ENCODE measurements at places on chromosomes 1 and 21.

GRCh38 chr1:170126696-170127095 lies 19.1 kb upstream of the NTMT2 start:
- no peak for DNase-seq

DNA sequence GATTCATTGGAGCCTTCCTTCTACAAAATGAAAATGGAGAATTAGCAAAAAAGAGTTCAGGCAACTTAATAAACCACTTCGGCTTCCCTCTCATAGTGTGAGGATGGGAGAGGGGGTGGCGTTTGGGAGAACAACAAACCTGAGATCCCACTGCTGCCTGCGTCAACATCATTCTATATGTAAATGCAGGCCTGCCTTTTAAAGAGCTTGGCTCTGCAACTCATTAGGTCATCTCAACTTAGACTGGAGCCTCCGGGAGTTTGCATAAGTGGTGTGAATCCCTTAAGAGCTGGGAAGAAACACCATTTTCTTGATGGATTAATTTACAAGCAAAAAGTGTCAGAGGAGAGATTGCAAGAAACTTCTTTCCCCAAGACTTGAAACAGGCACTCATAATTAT lies 127.6 kb upstream of the DAB1 start:
- no peak for DNase-seq

GRCh38 chr1:184555665-184556641 lies 169.1 kb downstream of the C1orf21 start:
- no peak for DNase-seq

DNA sequence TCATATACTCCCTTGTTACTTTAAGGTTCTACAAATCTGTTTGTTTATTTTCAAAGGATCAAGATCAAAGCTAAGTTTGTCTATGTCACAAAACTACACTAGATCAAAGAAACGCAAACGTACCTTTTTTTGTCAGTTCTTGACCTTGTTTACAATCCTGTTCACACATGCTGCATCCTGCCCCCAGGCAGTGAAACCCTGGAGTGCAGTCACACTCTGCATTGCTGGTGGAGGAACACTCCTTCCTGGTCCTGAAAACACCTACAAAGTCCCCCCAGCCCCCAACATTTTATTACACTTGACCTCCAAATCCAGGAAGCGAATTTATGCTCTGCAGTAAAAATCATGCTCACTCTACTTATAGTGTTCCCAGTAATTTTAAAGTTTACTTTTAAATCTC lies 2.6 kb downstream of the TNFRSF9 start:
- DNase-seq: no peak

DNA sequence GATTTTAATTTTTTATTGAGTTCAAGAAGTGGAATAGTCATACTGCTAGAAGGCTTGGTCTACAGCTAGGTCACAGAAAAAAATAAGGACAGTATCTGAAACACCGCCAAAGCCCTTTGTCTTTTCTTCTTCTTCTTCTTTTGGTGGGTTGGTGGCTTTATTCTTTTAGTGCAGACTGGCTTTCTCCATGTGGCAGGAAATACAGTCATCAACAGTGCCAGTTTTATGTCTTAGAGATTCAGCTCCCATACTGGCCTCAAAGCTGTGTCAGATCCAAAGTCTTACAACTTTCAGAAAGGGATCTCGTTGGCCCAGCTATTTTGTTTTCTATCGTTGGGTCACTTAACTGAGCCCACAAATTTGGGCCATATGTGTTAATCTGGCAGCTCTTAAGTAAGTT lies 58.2 kb downstream of the FNBP1L start:
- no peak for DNase-seq

DNA sequence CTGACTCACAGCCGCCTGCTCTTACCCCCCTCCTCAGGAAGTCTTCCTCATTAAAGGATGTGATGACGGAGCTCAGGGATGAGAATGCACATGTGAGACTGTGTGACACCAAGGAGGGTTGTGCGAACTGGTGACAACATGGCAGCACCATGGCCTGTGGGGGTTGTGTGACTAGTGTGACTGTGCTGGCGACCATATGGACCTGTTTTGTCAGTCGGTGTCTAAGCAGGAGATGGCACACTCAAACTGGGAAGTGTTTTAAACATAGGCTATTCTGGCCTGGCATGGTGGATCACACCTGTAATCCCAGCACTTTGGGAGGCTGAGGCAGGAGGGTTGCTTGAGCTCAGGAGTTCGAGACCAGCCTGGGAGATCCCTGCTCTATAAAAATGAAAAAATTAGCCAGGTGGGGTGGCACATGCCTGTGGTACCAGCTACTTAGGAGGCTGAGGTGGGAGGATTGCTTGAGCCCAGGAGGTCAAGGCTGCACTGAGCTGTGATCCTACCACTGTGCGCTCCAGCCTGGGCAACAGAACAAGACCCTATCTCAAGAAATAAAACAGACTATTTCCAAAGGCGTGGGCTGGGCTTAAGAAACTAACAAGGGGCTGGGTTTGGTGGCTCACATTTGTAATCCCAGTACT lies 7.4 kb downstream of the TRNP1 start:
- no peak for DNase-seq
